Cardiac muscle cell (in vitro differentiated cells and primary cell): ENCODE measurements at places on chromosomes 7 and 10. TPM values are rescaled to one million over a fixed set of nuclear protein-coding genes. Genes with fewer than 3 reads are reported as not detected.
A peak's percentile ranks its signal among the peaks of the same experiment; 100 is the strongest.

Gene GIMAP7
- not detected in 2 replicates for total RNA-seq

Gene DENND2A
- total RNA-seq, result 8.9 and 21.7 TPM in 2 replicates

Gene SLC13A1
- not detected in 2 replicates for total RNA-seq

GRCh38 chr10:4809156-4809555 lies 16.9 kb upstream of the AKR1E2 start:
- no peaks in the 10 kb centered on the region for H3K36me3 ChIP-seq
- H3K4me3 ChIP-seq, result no peak overlapping the region
- no peaks in the 10 kb centered on the region for H3K27me3 ChIP-seq
- DNase-seq, result no peak

- no peaks in the 10 kb centered on the region for H3K36me3 ChIP-seq
Observed at GRCh38 chr10:88467835-88468485, 115.2 kb downstream of the RNLS start.

- peak; percentile 12 for DNase-seq
- peaks cover 18% of the 10 kb centered on the region for H3K36me3 ChIP-seq
- no peaks in the 10 kb centered on the region for H3K27me3 ChIP-seq
- peak overlapping the region; percentile 86 for H3K4me3 ChIP-seq
Observed at GRCh38 chr10:93703066-93703465, 674 bp upstream of the FRA10AC1 start.

DNA sequence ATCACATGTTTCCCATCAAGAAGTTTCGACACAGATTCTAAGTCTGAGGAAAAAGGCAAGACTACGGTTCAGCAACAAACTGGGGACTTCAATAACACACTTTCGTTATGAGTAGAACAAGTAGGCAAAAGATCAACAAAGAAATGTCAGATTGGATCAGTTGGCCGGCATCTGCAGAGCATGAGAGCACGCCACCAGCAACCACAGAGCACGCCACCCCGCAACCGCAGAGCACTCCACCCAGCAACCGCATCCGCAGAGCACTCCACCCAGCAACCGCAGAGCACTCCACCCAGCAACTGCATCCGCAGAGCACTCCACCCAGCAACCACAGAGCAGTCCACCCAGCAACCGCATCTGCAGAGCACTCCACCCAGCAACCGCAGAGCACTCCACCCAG lies 89.7 kb upstream of the FAM20C start:
- H3K4me3 ChIP-seq, result no peak overlapping the region
- H3K36me3 ChIP-seq, result no peaks in the 10 kb centered on the region
- no peak overlapping the region for H3K27ac ChIP-seq
- H3K4me1 ChIP-seq, result no peaks in the 10 kb centered on the region
- no peaks in the 10 kb centered on the region for H3K27me3 ChIP-seq

GRCh38 chr7:141123522-141123921 lies 49.7 kb downstream of the TMEM178B start:
- H3K36me3 ChIP-seq, result no peaks in the 10 kb centered on the region
- no peaks in the 10 kb centered on the region for H3K4me1 ChIP-seq
- H3K27me3 ChIP-seq, result no peaks in the 10 kb centered on the region

DNA sequence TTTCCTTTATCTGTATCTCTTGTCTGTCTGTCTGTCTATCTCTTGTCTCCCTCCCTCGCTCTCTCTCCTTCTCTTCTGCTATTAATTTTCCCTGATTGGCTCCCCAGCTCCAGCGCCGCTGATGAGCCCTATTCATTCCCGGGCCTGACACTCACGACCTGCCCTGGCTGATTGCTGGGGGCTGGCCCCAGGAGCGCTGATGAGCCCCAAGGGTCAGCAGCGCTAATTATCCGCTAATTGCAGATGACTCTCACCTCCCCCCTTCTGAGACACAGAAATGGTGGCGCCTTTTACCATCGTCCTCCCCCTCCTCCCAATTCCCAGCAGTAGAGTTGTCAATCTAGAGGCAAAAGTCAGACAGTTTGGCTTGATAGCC lies 1.3 kb upstream of the GBX1 start:
- H3K27ac ChIP-seq, result no peak overlapping the region
- peaks cover 57% of the 10 kb centered on the region for H3K27me3 ChIP-seq
- no peak overlapping the region for H3K4me3 ChIP-seq
- H3K4me1 ChIP-seq, result no peaks in the 10 kb centered on the region
- H3K36me3 ChIP-seq, result no peaks in the 10 kb centered on the region

- no peaks in the 10 kb centered on the region for H3K36me3 ChIP-seq
- no peak overlapping the region for H3K4me3 ChIP-seq
- no peak for DNase-seq
- no peak overlapping the region for H3K27ac ChIP-seq
Observed at GRCh38 chr7:54859066-54859465, 100.1 kb upstream of the SEC61G start.

GRCh38 chr7:144584726-144585125 lies 181.2 kb upstream of the NOBOX start:
- no peak overlapping the region for H3K4me3 ChIP-seq
- no peak for DNase-seq
- no peaks in the 10 kb centered on the region for H3K4me1 ChIP-seq
- H3K36me3 ChIP-seq, result no peaks in the 10 kb centered on the region
- no peak overlapping the region for H3K27ac ChIP-seq

GRCh38 chr7:87312215-87312865 lies 33.1 kb upstream of the CROT start:
- peak; percentile 78 for DNase-seq
- H3K4me3 ChIP-seq, result no peak overlapping the region
- no peaks in the 10 kb centered on the region for H3K36me3 ChIP-seq
- no peaks in the 10 kb centered on the region for H3K27me3 ChIP-seq
- no peak overlapping the region for H3K27ac ChIP-seq

- no peak for DNase-seq
- H3K4me1 ChIP-seq, result peaks cover 7% of the 10 kb centered on the region
- no peak overlapping the region for H3K4me3 ChIP-seq
- no peaks in the 10 kb centered on the region for H3K36me3 ChIP-seq
Observed at GRCh38 chr7:51452694-51453093, 136.1 kb upstream of the COBL start.

DNA sequence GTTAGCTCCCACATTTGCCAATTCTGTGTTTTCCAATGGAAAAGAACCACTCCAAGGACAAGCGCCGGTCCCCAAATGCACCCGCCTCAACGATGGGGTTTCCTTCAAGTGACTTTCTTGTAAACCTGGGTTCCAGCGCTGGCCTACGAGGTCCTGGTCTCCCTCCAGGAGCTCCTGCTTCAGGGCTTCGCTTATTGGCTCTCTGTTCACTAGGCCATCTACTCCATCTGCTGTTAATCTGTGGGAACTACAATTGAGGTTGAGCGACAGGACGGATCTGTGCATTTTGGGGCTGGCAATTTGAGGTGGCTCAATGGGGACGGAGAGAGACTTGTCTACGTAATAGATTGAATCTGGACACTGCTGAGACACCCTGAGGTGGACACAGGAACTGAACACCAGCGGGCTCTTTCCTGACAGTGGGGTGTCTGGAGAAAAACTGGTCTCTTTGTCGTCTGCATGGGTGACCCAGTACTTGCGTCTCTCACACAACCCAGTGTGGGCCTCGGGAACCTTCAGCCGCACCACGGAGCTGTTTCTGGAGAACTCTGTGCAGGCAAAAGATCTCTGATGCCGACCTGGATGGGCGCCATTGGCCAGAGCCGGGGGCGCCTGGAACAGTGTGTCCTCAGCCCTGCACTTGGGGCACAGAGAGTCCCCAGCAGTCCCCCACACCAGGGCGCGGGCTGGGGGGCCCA lies 115.9 kb upstream of the ADAM12 start:
- no peak overlapping the region for H3K4me3 ChIP-seq
- DNase-seq, result peak; percentile 66
- H3K27ac ChIP-seq, result no peak overlapping the region
- no peaks in the 10 kb centered on the region for H3K36me3 ChIP-seq
- H3K4me1 ChIP-seq, result no peaks in the 10 kb centered on the region

DNA sequence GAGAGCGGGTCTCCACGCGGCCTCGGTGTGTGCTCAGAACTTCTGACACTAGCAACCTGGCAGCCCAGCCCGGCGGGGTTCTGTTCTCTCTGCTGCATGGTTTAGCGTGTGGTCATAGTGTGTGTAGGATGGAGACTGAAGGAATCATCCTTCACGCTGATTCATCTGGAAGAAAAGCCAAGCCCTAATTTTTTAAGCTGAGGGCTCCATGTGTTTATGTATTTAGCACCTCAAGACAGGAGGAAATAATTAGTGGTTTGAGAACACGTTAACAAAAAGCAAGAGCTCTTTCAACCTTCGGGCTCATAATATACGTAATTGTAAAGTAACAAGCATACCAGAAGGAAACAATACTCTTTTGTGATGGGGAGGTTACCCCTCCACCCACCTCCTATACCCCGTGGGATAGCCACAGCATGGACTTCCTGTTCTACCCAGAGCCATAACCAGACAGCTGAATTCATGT lies 504.6 kb upstream of the MKI67 start:
- no peaks in the 10 kb centered on the region for H3K4me1 ChIP-seq
- DNase-seq, result no peak
- no peak overlapping the region for H3K27ac ChIP-seq
- no peaks in the 10 kb centered on the region for H3K36me3 ChIP-seq

GRCh38 chr10:33684211-33684611 lies 349.7 kb upstream of the NRP1 start:
- no peaks in the 10 kb centered on the region for H3K27me3 ChIP-seq
- no peak for DNase-seq
- no peak overlapping the region for H3K27ac ChIP-seq
- no peaks in the 10 kb centered on the region for H3K36me3 ChIP-seq
- peaks cover 6% of the 10 kb centered on the region for H3K4me1 ChIP-seq

DNA sequence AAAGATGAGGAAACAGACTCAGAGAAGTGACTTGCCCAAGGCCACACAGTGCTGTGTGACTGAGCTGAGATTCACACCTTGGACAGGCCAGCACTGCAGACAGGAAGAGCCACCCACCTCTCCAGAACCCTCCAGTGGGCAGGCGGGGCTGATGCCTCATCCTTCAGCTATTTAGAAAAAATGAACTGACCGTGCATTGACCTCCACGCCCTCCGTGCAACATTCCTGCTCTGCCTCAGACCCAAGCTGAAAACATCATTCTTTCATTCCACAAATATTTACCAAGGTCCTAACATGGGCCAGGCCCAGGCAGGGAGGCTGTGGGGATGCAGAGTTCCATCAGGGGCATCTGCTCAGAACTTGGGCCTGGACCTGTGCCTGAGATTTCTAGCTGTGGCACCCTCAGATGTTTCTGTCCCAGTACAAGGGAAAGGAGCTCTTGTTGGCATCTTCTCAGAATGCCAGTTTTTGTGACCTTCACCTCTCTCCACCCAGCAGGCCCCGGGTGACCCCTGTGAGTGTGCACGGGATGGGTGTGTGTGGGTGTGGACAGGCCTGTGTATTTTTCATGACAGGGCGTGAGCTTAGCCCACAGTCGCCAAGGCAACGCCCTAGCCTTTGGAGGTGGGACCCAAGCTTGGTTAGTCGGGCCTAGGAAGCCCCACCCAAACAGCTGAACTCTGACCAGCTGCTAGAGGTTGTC lies 6.5 kb downstream of the VSIR start:
- H3K27ac ChIP-seq, result no peak overlapping the region
- peak; percentile 96 for DNase-seq
- H3K36me3 ChIP-seq, result no peaks in the 10 kb centered on the region

- H3K27ac ChIP-seq, result no peak overlapping the region
- H3K4me1 ChIP-seq, result peaks cover 12% of the 10 kb centered on the region
- H3K4me3 ChIP-seq, result no peak overlapping the region
- H3K27me3 ChIP-seq, result no peaks in the 10 kb centered on the region
Observed at GRCh38 chr7:39410582-39410981, 155.6 kb upstream of the YAE1 start.

GRCh38 chr7:105521717-105522463 lies at the start of gene PUS7:
Gene PUS7, minus strand, starts transcription at chr7:105522271. Its CDS starts 13,759 bp downstream, at chr7:105508512.
- peak; percentile 94 for DNase-seq
- no peaks in the 10 kb centered on the region for H3K4me1 ChIP-seq
- H3K4me3 ChIP-seq, result peak within 1 kb of the TSS; percentile 60
- H3K27me3 ChIP-seq, result no peaks in the 10 kb centered on the region

- no peaks in the 10 kb centered on the region for H3K27me3 ChIP-seq
- no peaks in the 10 kb centered on the region for H3K4me1 ChIP-seq
- no peak overlapping the region for H3K27ac ChIP-seq
- H3K4me3 ChIP-seq, result no peak overlapping the region
Observed at GRCh38 chr10:129184196-129184595, 282.8 kb upstream of the MGMT start.
